ENCODE measurements at places on chromosomes 6 and 20. TPM values are rescaled to one million over a fixed set of nuclear protein-coding genes. Genes with fewer than 3 reads are reported as not detected.

The TMEM74B gene
- total RNA-seq, result 1.4 TPM

The SLC35F1 gene
- total RNA-seq, result not detected

The AKIRIN2 gene
- 24.8 TPM for total RNA-seq

The NPBWR2 gene
- not detected for total RNA-seq

The TPMT gene
- total RNA-seq, result 27.5 TPM

The MPIG6B gene
- total RNA-seq, result not detected

The MYB gene
- 0.51 TPM for total RNA-seq

DNA sequence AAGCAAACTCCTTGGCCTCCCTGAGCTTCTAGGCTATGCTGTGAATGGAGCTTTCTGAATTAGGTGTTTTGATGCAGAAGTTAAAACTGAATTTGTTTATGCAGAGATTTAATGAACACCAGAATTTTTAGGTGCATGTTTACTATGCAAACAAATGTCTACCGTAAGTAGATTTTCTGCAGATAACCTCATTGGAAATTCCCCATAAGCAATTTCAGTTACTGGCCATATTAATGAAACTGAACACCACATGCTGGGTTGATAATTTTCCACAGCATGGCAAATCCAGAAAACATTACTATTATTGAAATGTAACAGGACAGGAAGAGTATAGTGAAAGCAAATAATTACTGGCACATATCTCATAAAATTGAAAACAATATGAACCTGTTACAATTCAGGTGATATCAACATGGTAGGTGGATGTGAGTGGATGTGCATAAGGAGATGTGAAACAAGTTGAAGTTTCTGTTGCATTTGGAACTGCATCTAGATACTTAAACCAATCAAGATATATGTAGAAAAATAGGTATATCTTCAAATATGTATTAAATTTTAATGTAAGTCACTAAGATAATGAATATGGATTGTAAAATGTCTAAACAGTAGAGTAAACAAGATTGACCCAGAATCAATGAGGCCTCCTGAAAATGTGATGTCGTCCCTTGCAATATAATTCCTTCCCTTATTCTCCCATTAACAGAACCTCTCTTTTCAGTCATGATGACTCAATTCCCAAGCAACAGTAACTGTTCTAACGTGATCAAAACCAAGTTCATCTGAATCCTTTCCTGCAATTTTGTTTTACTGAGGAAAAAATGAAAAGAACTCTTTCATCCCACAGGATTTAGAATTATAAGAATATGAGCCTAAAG lies 11.0 kb downstream of the PTCHD4 start:
- DNase-seq, result no peak

GRCh38 chr20:63409834-63410435 lies 48.8 kb upstream of the CHRNA4 start:
- no peak for DNase-seq

GRCh38 chr6:163232015-163232523 lies 182.4 kb upstream of the QKI start:
- no peak for DNase-seq

DNA sequence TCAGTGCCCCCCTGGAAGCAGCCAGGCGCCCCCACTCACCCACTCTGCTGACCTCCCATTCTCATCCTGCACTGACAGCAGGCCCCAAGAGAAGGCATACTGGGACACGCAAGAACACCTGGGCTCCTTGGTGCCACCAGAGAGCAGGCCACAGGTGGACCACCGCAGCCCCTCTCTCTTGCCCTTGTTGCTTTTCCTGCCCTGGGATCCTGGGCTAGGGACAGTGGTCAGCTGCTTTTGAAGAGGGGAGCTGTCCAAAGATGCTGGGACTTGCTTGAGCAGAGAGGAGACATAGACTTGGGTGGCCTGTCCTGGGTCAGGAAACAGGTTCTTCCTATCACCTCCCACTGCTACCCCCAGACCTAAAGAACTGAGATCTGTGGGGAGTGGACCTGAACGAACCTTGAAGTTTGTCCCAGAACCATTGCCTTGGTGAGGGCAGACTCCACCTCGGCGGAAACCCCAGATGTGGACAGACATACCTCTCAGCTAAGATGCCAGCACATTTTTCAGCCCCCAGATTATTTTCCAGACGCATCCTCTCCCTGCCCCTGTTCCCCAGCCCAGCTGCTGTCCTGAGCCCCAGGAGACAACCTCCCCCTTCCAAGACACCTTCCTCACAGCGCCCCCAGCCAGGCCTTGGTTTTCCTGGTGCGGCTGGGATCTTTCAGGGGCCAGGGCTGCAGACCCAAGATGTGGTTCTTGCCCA lies 1.1 kb downstream of the GLP1R start:
- DNase-seq, result no peak

GRCh38 chr6:121504227-121504626 lies 68.8 kb downstream of the GJA1 start:
- DNase-seq, result no peak

DNA sequence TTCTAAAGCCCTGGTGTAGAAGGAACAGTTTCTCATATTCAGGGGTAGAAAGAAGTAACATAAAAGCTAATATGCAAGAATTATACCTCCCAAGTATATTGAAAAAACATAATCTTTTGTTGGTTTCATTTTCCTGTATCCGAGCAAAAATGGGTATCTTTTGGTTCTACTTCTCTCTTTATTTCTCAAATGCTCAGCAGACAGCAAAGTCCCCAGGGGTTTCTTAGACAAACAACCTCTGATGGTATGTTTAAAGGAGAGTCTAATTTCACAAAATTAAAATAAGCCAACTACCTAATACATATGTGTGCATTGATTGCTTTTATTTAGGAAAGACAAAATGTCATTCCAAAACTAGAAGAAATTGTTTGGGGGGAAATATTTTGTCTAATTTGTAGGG lies 131.0 kb downstream of the TSHZ2 start:
- DNase-seq, result no peak

DNA sequence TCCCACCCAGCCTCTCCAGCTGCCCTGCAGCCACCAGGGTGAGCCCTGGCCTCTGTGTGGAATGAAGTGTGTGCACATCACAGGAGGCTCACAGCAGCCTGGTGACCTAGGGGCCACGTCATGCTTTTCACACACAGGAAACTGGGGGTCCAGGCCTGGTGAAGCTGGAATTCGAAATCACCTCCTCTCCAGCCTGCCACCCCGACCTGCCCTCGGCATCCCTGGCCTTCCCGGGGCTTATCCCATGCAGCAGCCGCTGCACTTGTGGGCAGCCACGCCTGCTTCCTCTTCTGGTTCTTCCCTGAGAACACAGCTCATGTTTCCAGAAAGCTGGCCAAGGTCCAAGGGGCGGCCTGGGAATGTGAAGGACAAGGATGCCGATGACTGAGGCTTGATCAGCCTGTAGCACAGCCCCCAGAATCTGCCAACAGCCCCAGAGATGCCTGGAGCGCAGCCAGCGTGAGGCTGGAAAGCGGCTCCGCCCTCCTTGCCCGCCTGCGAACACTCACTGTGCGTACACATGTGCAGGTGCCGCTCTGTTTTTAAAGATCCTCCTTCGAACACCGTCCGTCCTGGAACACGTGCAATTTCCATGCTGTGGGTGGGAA lies 4.2 kb upstream of the NTSR1 start:
- DNase-seq, result no peak

DNA sequence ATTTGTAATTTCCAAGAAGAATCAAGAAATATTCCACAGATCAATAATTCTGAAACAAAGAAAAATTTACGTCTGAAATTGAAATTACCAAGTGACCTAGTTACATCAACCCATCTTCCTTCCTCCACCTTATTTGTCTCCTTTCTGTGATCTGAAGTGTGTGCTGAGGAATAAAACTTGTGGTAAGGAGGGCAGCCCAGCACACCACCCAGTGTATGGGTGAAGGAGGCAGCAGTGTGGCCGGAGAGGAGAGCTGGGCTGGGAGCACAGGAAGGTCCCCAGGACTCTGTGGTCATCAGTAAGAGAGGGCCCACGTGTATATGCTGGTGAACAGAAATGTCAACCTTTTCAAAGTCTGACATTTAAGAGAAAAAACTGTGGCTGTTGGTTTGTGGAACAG lies 11.3 kb upstream of the CCR6 start:
- no peak for DNase-seq

GRCh38 chr6:54876365-54876764 lies 29.8 kb downstream of the FAM83B start:
- DNase-seq, result no peak

- peak; percentile 92 for DNase-seq
These were observed 233.5 kb upstream of the QKI start for GRCh38 chr6:163180874-163181541.

DNA sequence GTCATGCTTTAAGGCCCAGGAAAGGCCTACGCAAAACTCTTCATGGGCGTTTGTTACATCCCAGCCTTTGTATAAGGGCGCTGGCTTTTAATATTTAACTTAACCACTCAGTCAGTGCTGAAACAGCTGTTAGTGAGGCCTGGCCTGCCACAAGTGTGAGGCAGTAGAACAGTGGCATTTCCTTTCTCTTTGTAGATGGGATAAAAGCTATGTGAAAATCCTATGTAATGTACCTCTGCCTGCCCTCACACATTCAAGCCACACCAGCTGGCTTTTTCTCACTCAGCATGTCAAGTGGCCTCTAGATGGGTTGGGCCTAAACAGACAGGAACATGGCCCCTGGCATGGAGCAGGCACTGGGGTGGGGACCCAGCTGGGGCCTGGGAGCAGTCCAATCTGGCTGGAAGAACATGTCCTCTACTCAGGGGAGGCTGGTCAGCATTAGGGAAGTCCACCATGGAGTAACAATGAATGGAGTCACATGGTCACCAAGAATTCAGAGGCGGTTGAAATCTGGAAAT lies 20.7 kb downstream of the CGA start:
- DNase-seq, result no peak

GRCh38 chr6:31079656-31080261 lies 32.6 kb downstream of the C6orf15 start:
- DNase-seq, result no peak

GRCh38 chr20:18324596-18325089 lies 36.3 kb downstream of the ZNF133 start:
- DNase-seq, result no peak

GRCh38 chr6:82691997-82692396 lies 328.4 kb downstream of the TPBG start:
- no peak for DNase-seq

- peak; percentile 90 for DNase-seq
These were observed 1.2 kb downstream of the B3GAT2 start for GRCh38 chr6:70955441-70956190.

DNA sequence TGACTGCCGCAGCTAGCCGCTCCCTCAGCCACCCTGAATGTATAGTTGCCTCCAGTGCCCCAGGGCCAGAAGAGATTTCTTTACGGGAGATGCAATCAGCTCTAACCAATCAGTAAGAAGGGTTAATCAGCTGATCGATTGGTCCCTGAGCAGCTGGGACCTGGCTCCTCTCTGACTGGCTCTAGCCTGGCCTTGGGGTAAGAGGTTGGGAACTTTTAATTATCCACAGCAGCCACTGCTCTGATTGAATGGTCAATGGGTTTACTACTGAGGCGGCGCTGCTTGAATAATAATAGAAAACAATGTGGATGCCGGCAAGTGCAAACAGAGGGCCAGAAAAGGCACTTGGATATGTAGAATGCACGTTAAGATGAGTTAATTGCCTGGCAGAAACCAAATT lies 99.8 kb downstream of the TFAP2A start:
- DNase-seq, result no peak

DNA sequence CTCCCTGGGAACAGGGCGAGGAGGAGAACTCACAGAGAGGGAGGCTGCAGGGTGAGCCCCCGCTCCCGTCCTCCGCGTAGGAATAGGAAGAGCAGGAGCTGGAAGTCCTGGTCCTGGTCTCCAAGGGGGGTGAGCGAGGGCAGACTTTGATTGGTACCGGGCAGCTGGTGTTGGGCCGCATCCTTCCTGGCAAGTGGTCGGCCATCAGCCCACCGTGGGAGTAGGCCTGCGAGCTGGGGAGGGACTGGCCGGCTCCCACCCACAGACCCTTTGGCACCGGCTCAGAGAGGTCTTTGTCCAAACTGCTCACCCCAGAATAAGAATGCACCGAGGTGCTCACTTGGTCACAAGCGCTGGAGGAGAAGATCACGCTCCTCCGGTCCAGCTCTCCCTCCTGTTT lies 56.2 kb downstream of the GJA10 start:
- no peak for DNase-seq

DNA sequence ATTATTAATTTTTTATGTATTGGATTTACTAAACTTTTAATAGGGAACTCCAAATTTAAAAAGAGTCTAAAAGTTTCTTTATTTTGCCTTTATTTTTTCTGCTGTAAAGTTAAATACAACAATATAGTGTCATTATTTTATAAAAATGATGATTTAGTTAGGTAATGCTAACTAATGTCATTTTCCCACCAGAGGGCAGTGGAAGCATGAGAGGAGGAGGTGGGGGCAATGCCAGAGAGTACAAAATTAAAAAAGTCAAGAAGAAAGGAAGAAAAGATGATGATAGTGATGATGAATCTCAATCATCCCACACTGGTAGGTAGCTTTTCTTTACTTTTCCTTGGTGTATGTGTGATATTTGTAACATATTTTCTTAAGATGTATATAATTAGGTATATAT lies 20.2 kb upstream of the FHL5 start:
- no peak for DNase-seq

- DNase-seq, result no peak
These were observed 82.4 kb upstream of the TAB2 start for GRCh38 chr6:149235130-149235561.
